Endodermal cell (in vitro differentiated cells): ENCODE measurements at places on chromosomes 2 and 18. TPM values are rescaled to one million over a fixed set of nuclear protein-coding genes. Genes with fewer than 3 reads are reported as not detected.

DNA sequence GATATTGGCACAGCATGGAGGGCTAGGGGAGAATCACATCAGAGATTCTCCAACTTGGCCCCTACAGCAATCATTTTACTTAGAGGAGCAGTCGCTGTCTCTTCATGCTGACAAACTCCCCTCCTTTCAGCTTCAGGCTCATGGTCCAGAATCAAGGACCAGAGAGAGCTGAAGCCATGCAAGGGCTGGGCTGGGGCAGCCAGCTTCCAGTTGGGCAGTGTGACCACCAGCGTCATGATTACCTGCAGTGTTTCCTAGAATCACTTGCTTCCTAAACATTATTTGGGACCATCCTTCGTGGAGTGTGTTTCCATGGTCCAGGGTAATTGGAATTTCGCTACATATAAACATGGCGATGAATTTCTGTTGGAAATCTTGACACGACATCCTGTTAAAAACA is 54.4 kb downstream of the CAPN13 start:
- H3K4me3 ChIP-seq: no peak overlapping the region
- peaks cover 18% of the 10 kb centered on the region for H3K36me3 ChIP-seq
- no peak overlapping the region for H3K27ac ChIP-seq
- H3K4me1 ChIP-seq: no peaks in the 10 kb centered on the region
- H3K27me3 ChIP-seq: no peaks in the 10 kb centered on the region

- no peak overlapping the region for H3K4me3 ChIP-seq
- no peaks in the 10 kb centered on the region for H3K27me3 ChIP-seq
- H3K36me3 ChIP-seq: no peaks in the 10 kb centered on the region
- no peak for DNase-seq
- H3K27ac ChIP-seq: no peak overlapping the region
Measured at GRCh38 chr2:96391828-96392200, 56.2 kb downstream of the NCAPH start.

- peaks cover 9% of the 10 kb centered on the region for H3K4me1 ChIP-seq
- H3K27ac ChIP-seq: no peak overlapping the region
- H3K4me3 ChIP-seq: no peak overlapping the region
- no peaks in the 10 kb centered on the region for H3K27me3 ChIP-seq
Measured at GRCh38 chr2:204971206-204971907, 426.1 kb downstream of the PARD3B start.

DNA sequence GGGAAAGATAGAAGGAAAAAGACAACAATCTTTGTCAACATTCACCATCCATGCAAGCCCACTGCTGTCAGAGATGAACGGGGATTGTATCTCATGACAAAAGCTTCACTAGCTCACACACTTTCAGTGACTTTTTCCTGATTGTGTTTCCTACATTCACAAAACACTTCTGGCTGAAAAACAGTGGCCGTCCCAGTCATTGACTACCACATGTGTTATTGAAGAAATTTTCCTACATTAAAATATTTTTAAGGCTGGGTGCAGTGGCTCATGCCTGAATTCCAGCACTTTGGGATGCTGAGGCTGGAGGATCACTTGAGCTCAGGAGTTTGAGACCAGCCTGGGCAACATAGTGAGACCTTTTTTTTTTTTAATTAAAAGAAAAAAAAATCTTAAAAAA is 90.9 kb downstream of the MOGAT1 start:
- H3K27me3 ChIP-seq: peaks cover 61% of the 10 kb centered on the region
- DNase-seq: no peak
- H3K27ac ChIP-seq: no peak overlapping the region

DNA sequence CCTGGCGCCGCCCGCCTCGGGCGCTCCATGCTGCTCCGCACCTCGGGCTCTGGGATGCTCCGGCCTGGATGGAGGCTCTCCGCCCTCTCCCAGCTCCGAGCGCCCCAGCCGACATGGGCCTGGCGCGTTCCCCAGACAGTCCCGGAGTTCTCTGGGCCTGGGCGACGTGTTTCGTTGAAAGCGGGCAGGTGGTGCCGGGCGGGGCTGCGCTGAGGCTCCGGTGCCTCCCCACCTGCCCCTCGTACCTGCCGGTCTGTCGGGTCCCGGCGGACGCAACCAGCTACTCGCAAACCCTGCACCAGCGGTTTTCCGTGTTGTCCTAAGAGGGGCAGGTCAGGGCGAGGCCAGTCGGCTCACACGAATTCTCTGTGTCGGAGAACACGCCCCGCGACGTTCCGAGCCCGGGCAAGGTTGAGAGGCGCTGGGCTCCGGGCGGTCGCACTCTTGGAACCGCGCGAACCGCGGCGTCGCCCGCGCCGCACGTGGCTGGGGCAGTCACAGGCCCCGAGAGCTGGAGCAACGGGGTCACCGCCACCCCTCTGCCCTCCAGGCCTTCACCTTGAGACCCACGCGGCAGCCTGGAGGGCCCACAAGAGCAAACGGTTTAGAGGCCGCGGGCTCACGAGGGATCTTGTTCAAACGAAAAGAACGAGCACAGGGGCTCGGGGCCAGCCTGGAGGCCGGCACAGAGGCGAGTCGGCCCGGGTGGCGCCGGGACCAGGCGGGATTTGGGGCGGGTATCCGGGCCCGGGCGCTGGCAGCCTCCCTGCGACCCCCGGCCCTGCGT is 4.2 kb upstream of the SIX2 start:
- peak overlapping the region; percentile 69 for H3K4me3 ChIP-seq
- H3K36me3 ChIP-seq: no peaks in the 10 kb centered on the region
- H3K4me1 ChIP-seq: peaks cover 2% of the 10 kb centered on the region
- H3K27me3 ChIP-seq: peaks cover 100% of the 10 kb centered on the region

DNA sequence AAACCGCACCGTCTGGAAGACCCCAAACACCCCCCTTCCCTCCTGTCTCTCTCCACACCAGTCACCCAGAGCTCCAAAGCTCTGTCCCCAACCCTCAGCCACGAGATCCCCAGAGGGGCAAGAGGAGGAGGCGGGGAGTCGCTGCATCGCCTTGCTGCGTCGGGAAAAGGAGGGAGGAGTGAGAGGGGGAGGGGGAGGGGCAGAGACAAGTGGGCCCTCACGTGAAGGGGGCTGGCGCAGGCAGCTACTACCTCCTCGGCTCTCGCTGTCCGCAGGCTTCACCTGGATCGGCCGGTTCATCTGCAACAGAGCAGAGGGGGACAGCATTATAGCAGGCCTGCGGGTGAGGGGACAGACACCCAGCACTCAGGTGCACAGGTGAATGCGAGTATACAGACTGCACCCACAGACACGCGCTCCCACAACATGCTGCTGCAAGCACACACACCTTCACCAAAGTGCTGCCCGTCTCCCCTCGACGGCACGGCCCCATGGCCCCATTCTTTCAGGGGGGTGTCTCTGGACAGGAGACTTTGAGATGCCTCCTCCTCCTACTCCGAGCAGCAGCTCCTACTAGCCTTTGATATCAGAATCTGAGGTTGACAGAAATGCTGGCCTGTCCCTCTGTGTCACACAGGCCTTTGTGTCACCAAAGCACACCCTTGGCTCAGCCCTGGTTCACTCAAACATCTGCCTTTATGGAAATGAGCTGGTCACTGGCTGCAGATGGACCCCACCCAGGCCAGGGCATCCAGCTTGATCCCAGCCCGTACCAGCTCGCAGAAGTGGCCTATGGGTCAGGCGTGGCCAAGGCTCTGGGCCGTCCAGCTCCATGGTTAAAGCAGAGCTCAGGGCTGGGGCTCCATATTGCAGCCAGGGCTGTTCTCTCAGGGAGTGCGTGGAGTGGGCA is 243.8 kb downstream of the CELF4 start:
- peaks cover 6% of the 10 kb centered on the region for H3K27me3 ChIP-seq
- no peaks in the 10 kb centered on the region for H3K4me1 ChIP-seq
- no peak overlapping the region for H3K27ac ChIP-seq
- no peaks in the 10 kb centered on the region for H3K36me3 ChIP-seq
- DNase-seq: peak; percentile 70
- H3K4me3 ChIP-seq: no peak overlapping the region

- H3K27ac ChIP-seq: peak overlapping the region; percentile 33
- H3K4me3 ChIP-seq: no peak overlapping the region
- no peaks in the 10 kb centered on the region for H3K27me3 ChIP-seq
- DNase-seq: no peak
Measured at GRCh38 chr2:77009307-77009706, 512.9 kb downstream of the LRRTM4 start.

DNA sequence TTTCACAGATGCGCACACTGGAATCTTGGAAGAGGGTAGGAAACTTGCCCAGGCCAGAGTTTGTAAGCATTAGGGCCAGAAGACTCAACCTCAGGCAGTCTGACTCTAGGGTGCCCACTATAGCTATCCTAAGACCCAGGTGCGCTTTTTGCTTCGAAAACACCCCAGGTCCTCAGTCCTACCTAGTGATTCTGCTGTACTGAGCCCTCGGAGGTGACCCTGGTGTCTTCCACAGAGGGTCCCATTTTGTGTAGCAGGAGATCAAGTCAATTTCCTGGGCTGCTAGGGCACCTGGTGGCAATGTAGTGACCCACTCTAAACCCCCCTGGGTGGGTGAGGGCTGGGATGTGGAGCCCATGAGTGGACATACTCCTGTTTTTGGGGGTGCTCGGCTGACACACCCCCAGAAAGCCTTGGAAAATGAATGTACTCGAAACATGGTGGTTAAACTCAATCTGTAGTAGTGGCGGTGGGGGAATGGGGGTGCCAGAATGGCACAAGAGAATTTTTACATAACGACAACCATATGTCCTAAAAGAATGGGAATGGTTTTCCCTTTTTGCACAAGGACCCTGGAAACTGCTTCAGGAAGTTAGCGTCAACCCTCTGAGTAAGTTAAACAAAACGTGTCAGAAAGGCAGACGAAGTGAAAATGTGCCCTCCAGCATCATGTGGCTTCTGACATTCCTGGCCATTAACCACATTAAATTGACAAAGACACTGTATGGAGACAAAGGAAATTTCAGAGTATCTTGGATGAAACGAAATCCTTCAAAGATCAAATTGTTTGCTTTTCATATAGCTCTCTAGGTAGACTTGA is 218.0 kb upstream of the COPS8 start:
- H3K27ac ChIP-seq: no peak overlapping the region
- no peak overlapping the region for H3K4me3 ChIP-seq
- H3K27me3 ChIP-seq: no peaks in the 10 kb centered on the region
- DNase-seq: peak; percentile 51

DNA sequence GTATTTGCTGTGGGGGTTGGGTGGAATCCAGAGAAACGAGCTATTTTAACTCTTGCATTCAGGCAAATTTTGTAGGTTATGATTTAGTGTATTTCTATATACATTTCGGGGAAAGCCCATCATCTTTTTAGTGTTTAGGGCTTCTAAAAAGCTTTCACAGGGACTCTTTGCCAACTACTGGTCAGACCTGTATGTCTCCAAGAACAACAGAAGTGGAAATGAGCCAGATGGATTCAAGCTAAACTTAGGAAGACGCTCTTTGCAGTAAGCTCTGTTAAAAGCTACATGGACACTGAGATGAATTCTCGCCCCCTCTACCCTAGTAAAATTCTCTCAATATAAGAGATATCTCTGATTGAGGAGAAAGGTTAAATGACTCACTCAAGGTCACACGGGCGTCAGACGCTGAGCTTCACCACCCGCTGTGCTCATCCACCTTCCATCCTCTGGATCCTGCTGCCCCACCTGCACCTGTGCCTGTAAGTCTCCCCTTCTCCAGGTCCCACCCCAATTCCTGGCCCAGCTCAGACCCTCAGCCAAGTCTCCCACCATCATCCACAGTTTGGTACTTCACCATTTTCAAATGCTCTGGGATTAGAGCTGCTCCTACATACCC is 85.6 kb downstream of the MARCHF4 start:
- H3K4me1 ChIP-seq: peaks cover 23% of the 10 kb centered on the region
- no peak overlapping the region for H3K27ac ChIP-seq
- H3K36me3 ChIP-seq: no peaks in the 10 kb centered on the region
- H3K4me3 ChIP-seq: no peak overlapping the region
- no peaks in the 10 kb centered on the region for H3K27me3 ChIP-seq
- peak; percentile 75 for DNase-seq

DNA sequence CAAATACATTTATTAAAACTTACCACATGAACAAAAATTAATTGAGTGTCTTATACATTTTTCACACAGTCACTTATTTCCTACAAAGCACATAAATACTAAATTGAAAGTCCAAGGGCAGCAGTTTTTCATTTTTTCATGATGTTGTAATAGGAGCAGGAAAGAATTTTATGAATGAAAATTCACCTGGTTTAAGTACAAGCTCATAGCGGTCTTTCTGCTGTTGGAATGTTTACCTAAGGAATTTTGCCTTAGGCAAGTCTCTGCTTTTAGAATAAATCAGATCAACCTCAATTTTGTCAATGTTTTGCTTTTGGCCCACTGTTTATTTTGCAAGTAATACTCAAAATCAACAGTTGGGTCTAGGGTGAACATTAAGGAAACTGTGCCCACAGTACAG is 40.0 kb downstream of the ETAA1 start:
- H3K27me3 ChIP-seq: no peaks in the 10 kb centered on the region
- H3K27ac ChIP-seq: no peak overlapping the region
- H3K36me3 ChIP-seq: no peaks in the 10 kb centered on the region
- no peaks in the 10 kb centered on the region for H3K4me1 ChIP-seq
- H3K4me3 ChIP-seq: no peak overlapping the region

DNA sequence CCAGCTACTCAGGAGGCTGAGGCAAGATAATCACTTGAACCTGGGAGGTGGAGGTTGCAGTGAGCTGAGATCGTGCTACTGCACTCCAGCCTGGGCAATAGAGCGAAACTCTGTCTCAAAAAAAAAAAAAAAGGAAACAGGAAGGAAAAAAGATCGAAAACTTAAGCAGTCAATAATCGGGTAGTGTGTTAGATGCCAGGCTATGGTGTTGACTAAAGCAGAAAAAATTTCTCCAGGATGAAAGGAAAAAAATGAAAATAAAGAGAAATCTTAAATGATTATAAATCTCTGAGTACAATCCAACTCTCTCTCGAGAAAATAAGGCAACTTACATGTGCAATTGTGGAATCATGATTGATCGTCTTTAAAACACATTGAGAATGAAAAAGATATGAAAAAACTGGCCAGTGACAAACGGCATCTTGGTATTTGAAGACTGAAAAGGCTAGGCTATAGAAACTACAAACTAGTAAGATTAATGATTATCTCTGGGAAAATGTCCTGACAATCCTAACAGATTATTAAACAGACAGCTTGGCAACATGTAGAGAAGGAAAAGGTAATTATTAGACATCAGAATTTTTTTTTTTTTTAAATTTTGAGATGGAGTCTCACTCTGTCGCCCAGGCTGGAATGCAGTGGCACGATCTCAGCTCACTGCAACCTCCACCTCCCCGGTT is 16.3 kb upstream of the EPHA4 start:
- DNase-seq: no peak
- H3K27me3 ChIP-seq: peaks cover 6% of the 10 kb centered on the region
- H3K36me3 ChIP-seq: no peaks in the 10 kb centered on the region

Gene MOCOS
- total RNA-seq: 0.51 to 1.0 TPM (median 0.66 TPM) in 3 replicates

Gene CCDC93
- 34.8 to 36.6 TPM (median 35.0 TPM) in 3 replicates for total RNA-seq

Gene BCL2
- 1.2 and 1.4 TPM in 2 replicates for total RNA-seq

Gene SH3RF3
- total RNA-seq: 0.99 to 1.5 TPM (median 1.4 TPM) in 3 replicates

Gene TUBA3D
- total RNA-seq: not detected in 3 replicates

Gene SULT1C2
- 0.62 and 1.3 TPM in 2 replicates for total RNA-seq

Gene VWA3B
- total RNA-seq: 0.64 and 1.0 TPM in 2 replicates

Gene CD28
- not detected in 3 replicates for total RNA-seq
